ENCODE measurements at places on chromosomes 7 and 10.

GRCh38 chr7:73879977-73880681, 19.2 kb downstream of the TMEM270 start:
- DNase-seq, result no peak

DNA sequence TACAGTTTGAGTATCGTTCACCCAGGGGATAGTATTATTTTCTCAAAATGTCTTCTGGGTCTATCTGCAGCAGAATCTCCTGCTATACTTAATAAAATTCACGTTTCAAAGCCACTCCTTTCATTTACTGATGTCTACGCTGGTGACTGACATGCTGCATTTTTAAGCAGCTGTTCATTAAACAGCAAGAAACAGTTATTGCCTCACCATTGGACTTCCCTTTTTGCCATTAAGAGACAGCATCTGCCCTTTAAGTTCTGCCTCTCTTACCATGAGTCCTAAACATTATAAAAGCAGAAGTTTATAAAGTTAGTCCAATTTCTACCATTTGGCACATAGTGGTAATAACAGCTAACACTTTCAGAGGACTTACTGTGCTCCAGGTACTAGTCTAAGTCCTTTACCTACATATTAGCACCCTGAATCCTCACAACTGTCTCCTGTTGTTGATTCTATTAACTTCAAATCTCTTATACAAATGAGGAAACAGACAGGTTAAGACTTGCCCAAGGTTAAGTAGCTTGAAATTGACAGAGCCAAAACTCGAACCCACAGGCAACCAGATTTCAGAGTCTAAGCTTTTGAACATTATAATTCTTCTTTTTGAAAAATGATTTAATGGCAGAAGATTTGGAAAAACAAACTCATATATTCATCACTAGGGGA, 169.5 kb downstream of the SNX13 start:
- no peak for DNase-seq

DNA sequence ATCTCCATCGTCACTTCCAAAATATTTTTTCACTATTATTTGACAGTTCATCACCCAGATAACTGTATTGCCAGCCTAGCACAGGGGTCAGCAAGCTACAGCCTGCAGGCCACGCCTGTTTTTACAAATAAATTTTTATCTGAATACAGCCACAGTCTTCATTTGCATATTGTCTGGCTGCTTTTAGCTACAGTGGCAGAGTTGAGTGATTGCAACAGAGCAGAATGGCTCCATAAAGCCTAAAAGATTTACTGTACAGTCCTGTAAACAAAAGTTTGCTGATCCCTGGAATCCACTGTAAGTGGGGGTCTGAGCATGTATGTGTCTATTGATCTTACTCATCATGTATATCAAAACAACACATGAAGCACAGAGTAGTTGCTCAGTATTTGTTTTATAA, 45.9 kb upstream of the GNAI1 start:
- no peak for DNase-seq

DNA sequence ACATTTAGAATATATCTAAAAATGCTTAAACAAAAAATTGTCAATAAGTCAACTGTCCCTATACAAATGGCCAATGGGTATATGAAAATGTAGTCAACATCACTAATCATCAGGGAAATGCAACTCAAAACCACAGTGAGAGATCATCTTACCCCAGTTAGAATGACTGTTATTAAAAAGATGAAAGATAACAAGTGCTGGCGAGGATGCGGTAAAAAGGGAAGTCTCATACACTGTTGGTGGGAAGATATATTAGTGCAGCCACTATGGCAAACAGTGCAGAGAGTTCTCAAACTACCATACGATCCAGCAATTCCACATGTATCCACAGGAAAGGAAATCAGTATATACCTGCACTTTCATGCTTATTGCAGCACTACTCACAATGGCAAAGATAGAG, 48.6 kb upstream of the APBB1IP start:
- DNase-seq, result no peak

- no peak for DNase-seq
These were observed 17.2 kb upstream of the MNX1 start for GRCh38 chr7:157027568-157028198.

- DNase-seq, result no peak
These were observed 61.8 kb downstream of the ADD3 start for GRCh38 chr10:110069502-110069982.

DNA sequence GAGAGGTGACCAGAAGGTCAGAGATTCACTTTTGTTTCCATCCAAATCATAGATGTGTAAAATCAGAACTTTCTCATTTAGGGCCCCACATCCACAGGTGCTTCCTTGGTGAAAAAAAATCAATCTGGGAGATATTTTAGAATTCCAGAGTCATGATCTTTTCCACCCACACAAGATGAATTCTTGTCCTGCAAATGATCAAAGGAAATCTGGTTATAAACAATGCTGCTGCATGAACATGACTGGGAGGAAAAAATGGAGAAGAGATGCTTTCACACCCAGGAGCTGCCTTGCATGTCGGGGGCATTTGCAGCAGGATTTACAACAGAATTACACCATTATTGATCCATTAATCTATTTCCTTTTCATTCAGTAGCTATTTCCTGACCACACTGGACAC, 106.5 kb upstream of the TMEM72 start:
- no peak for DNase-seq

GRCh38 chr10:34906067-34906965, 91.2 kb upstream of the PARD3 start:
- DNase-seq, result no peak

DNA sequence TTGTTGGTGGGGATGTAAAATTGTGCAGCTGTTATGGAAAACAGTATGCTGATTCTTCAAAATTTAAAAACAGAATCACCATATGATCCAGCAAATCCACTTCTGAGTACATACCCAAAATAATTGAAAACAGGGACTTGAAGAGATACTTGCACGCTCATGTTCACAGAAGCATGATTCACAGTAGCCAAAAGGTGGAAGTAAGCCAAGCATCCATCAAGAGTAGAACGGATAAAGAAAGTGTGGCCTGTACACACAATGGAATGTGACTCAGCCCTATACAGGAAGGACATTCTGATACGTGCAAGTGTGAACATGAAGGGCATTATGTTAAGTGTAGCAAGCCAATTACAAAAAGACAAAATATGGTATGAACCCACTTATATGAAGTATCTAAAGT, 696.7 kb upstream of the CELF2 start:
- DNase-seq, result no peak

GRCh38 chr7:55172161-55172560, 153.3 kb downstream of the EGFR start:
- no peak for DNase-seq

- no peak for DNase-seq
These were observed 1.7 kb upstream of the TRIP6 start for GRCh38 chr7:100865372-100865911.

- DNase-seq, result no peak
These were observed 27.8 kb upstream of the PROSER2 start for GRCh38 chr10:11795101-11795920.
